ENCODE measurements at places on chromosomes 2 and 18. TPM values are rescaled to one million over a fixed set of nuclear protein-coding genes. Genes with fewer than 3 reads are reported as not detected.
A peak's percentile ranks its signal among the peaks of the same experiment; 100 is the strongest.

Gene TRABD2A
- total RNA-seq: 109 TPM

Gene IL36RN
- not detected for total RNA-seq

Gene RGPD8
- 22.7 TPM for total RNA-seq

Gene AGXT
- total RNA-seq: not detected

Gene INHBB
- 0.89 TPM for total RNA-seq

Gene CRYGD
- total RNA-seq: not detected

Gene FZD7
- 20.9 TPM for total RNA-seq

- H3K27ac ChIP-seq: no peak overlapping the region
- DNase-seq: no peak
- H3K4me1 ChIP-seq: no peaks in the 10 kb centered on the region
- no peak overlapping the region for H3K4me3 ChIP-seq
- no peaks in the 10 kb centered on the region for H3K36me3 ChIP-seq
Measured at GRCh38 chr2:65213035-65213434, 14.6 kb upstream of the ACTR2 start.

DNA sequence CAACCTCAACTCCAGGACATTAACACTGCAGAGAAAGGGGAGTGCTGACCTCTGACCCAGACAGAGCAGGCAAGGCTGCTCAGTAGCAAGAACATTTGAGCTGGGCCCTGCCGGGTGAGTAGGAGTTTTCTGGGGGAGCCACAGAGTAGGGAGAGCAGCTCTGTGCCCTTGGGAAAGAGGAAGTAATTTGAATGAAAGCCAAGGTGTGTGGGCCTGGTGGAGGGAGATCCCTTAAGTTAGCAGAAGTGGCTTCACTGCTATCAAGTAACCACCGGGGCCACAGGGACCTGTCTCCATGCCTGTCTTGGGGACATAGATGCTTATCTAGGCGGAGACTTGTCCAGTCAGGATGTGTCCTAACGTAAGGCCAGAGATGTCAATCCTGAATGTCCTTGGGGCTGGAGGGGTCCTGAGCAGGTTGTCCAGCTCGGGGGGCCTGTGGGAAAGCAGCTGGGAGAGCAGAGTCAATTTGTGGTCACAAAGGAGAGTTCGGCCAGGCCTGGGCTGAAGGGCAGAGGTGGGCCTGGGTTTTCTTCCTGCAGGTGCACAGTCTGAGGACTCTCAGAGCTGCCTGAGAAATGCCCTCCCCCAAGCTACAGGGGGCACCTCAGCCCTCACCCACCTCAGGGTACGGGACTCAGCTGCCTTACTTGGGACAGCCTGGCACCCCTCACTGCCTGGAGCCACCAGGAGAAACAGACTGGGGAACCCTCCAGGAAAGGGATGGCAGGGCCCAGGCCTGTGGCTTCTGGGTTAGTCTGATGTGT, 15.0 kb upstream of the OTOF start:
- no peak for DNase-seq
- H3K4me1 ChIP-seq: peaks cover 7% of the 10 kb centered on the region
- H3K36me3 ChIP-seq: no peaks in the 10 kb centered on the region

GRCh38 chr18:36448384-36449290, 151.1 kb downstream of the FHOD3 start:
- DNase-seq: no peak
- no peak overlapping the region for H3K27ac ChIP-seq
- no peaks in the 10 kb centered on the region for H3K27me3 ChIP-seq
- no peak overlapping the region for H3K4me3 ChIP-seq

GRCh38 chr2:201630577-201630976, 12.7 kb downstream of the TMEM237 start:
- no peaks in the 10 kb centered on the region for H3K27me3 ChIP-seq
- no peak overlapping the region for H3K27ac ChIP-seq
- no peak overlapping the region for H3K4me3 ChIP-seq
- H3K36me3 ChIP-seq: peaks cover 87% of the 10 kb centered on the region
- DNase-seq: no peak
- no peaks in the 10 kb centered on the region for H3K4me1 ChIP-seq

DNA sequence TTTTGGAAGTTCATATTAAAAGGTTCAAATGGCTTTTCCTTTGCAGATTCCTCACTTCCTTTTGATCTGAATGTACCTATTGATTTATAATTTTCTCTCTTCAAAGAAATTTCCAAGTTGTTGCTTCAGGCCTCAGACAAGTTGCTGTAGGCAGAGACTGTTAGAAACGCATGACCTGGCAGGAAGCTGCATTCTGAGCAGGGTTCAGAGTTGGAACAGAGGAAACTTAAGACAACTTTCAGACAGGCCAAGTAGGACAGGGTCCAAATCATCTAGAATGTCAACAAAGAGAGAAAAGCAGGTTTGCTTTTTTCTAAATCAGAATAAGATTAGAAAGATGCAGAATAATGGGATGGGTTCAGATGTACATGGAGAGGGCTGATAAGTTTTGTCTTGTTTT, 416.3 kb downstream of the LRP1B start:
- no peak overlapping the region for H3K27ac ChIP-seq
- H3K4me3 ChIP-seq: no peak overlapping the region
- H3K27me3 ChIP-seq: no peaks in the 10 kb centered on the region
- no peak for DNase-seq
- H3K36me3 ChIP-seq: no peaks in the 10 kb centered on the region

- H3K36me3 ChIP-seq: no peaks in the 10 kb centered on the region
- no peak for DNase-seq
- H3K27ac ChIP-seq: no peak overlapping the region
- H3K4me3 ChIP-seq: no peak overlapping the region
Measured at GRCh38 chr2:230668939-230669303, 43.7 kb upstream of the CAB39 start.

GRCh38 chr2:133265432-133265949, 302.8 kb downstream of the NCKAP5 start:
- H3K4me1 ChIP-seq: peaks cover 27% of the 10 kb centered on the region
- no peaks in the 10 kb centered on the region for H3K27me3 ChIP-seq
- H3K27ac ChIP-seq: peak overlapping the region; percentile 49
- H3K36me3 ChIP-seq: no peaks in the 10 kb centered on the region
- peak; percentile 56 for DNase-seq
- peak overlapping the region; percentile 55 for H3K4me3 ChIP-seq

DNA sequence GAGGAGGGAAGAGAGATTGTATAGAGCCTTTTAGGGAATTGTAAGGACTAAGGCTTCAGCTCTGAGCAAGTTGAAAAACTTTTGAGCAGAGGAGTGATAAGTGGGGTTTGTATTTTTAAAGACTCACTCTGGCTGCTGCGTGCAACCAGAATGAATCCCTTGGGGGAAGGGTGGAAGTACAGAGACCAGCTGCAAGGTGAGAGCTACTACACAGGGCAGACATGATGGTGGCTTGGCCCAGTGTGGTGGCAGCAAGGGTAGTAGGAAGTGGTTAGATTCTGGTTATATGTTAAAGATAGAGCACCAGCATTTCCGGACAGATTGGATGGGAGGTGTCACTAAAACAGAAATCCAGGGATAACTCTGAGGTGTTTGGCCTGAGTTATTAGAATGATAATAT, 10.1 kb upstream of the SESTD1 start:
- peaks cover 11% of the 10 kb centered on the region for H3K4me1 ChIP-seq
- no peak overlapping the region for H3K4me3 ChIP-seq
- no peak overlapping the region for H3K27ac ChIP-seq

DNA sequence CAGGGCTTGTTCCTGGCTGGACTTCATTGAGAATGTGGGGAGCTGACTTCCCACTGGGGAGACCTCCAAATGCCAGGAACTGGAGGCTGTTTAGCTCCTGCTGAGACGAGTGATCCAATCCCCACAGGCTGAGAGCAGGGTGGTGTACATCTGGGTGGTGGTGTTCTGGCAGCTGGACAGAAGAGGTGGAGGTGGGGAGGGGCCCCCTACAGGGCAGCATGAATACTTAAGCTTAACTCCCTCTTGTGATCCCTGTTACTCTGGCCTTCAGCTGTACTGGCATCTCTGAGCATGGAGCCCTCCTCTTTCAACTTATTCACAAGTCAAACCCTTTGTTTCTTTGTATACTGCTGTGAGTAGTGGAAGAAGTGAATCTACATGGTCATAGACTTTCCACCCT, 167.8 kb upstream of the LYPD1 start:
- no peak overlapping the region for H3K27ac ChIP-seq
- no peak overlapping the region for H3K4me3 ChIP-seq
- no peak for DNase-seq
- H3K4me1 ChIP-seq: no peaks in the 10 kb centered on the region

GRCh38 chr2:194289712-194290346, 1367.2 kb upstream of the SLC39A10 start:
- no peaks in the 10 kb centered on the region for H3K36me3 ChIP-seq
- no peak overlapping the region for H3K27ac ChIP-seq
- no peak for DNase-seq

DNA sequence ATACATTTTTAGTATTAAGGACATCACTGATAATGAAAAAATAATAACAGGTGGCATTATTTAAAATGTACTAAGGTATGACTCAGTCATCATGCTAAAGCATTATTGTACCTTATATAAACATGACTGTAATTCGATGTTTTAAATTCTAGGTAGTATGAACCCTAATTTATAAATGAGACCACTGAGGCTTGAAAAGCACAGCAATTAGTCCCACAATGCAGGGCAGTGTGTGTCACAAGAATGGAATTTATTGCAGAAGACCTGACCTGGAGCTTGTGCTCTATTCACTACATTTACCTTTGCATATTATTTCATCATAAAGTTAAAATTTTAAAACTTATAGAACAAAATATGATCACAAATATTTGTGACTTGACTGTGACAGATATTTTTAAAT, 358.5 kb upstream of the DSEL start:
- no peak overlapping the region for H3K4me3 ChIP-seq
- DNase-seq: no peak
- no peaks in the 10 kb centered on the region for H3K4me1 ChIP-seq

- DNase-seq: no peak
- H3K4me1 ChIP-seq: peaks cover 6% of the 10 kb centered on the region
- no peak overlapping the region for H3K4me3 ChIP-seq
- H3K27ac ChIP-seq: no peak overlapping the region
Measured at GRCh38 chr18:13548966-13549879, 177.1 kb downstream of the FAM210A start.

DNA sequence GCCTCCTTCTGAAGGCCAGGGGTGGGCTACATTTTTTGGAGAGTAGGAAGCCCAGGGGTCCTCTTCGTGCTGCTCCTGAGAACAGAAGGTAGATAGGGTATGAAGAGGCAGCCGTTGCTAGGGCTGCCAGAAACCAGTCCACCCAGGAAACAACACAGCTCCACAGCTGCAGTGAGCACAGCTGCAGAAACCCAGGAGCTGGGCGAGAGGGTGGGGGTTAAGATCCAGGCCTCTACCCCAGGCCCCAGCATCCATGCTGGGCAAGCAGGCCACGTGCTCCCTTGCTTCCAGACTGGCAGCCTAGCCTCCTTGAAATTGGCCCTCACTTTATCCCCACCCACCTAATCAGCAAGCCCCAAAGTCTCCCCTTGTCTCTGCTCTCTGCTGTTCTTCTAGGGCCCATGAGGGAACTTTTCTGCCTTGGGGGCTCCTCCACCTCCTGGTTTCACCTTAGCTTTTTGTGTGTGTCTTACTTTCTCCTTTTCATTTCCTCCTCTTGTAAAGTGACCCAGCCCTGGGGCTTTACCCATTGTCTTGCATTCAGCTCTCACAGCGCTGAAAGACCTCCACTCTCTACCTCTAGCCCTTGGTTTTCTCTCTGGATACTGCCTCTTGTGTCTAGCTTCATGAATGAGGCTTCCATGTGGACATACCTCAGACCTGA, 30.7 kb downstream of the STON1 start:
- no peaks in the 10 kb centered on the region for H3K36me3 ChIP-seq
- no peak overlapping the region for H3K4me3 ChIP-seq
- H3K27me3 ChIP-seq: no peaks in the 10 kb centered on the region
- no peaks in the 10 kb centered on the region for H3K4me1 ChIP-seq

DNA sequence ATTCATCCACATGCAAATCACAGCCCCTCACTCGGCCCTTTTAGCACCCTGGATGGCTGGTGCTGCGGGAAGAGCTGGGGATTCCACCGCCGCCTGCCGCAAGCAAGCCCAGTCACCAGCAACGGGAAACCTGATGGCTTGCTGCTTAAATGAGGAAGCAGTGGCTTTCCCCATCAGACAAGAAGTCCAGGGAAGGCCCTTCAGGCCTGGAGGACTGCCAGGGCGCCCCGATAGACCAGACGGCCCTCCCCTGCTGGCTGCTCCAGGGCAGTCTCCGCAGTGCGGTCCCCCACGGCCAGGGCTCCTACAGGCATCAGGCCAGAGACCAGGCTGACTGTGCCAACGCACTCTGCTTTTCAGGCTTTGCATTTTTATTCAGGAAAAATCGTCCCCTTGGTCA, 439.1 kb downstream of the EIPR1 start:
- H3K4me1 ChIP-seq: no peaks in the 10 kb centered on the region
- no peak overlapping the region for H3K4me3 ChIP-seq
- H3K36me3 ChIP-seq: no peaks in the 10 kb centered on the region
- no peak overlapping the region for H3K27ac ChIP-seq
- H3K27me3 ChIP-seq: peaks cover 23% of the 10 kb centered on the region

GRCh38 chr2:37414470-37414949, 70.1 kb downstream of the QPCT start:
- H3K36me3 ChIP-seq: no peaks in the 10 kb centered on the region
- peaks cover 10% of the 10 kb centered on the region for H3K4me1 ChIP-seq
- H3K4me3 ChIP-seq: no peak overlapping the region

- no peaks in the 10 kb centered on the region for H3K4me1 ChIP-seq
- no peak for DNase-seq
- no peak overlapping the region for H3K4me3 ChIP-seq
- H3K27ac ChIP-seq: no peak overlapping the region
Measured at GRCh38 chr18:73980289-73980979, 167.2 kb downstream of the FBXO15 start.

- no peak overlapping the region for H3K27ac ChIP-seq
- no peak for DNase-seq
- no peak overlapping the region for H3K4me3 ChIP-seq
- no peaks in the 10 kb centered on the region for H3K27me3 ChIP-seq
Measured at GRCh38 chr2:30636311-30636710, 170.9 kb downstream of the CAPN13 start.

DNA sequence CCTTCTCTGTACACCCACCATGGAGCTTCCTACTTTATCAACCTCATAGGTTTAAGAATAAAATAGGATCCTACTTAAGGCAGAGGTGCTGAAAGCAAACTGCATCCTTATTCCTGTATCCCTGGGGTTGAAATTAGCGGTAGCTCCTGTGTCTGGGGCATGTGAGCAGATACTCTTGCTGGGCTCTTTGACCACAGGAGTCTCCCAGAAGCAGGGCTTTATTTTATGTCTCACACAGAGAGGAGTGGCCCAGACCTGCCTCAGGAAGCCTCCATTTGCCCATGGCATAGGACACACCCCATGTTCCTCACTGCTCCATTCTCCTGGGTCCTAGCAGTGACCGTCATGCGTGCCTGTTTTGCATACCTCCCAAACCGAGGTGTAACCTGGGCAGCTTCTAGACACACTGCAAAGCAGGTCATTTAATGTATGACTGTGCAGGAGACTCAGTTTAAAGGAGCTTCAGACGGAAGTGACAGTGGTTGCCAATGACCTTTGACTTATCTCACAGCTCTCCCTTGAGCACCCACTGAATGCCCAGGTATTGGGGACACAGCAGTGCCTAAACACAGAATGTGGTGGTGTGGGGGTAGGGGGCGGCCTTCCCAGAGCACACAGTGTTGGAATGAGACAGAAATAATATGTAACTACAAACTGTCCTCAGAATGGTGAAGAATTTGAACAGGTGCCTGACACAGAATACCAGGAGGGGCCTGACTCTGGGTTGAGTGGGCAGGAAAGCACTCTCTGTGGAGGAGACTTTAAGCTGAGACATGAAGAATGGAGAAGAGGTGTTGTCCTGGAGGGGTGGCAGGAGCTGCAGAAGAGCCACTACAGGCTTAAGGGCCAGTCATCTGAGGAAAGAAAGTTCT, 3.7 kb downstream of the TMEM37 start:
- H3K27me3 ChIP-seq: no peaks in the 10 kb centered on the region
- H3K27ac ChIP-seq: peak overlapping the region; percentile 91
- H3K36me3 ChIP-seq: peaks cover 16% of the 10 kb centered on the region
- no peak for DNase-seq

Data from stomach (tissue), 19 donors.